ENCODE measurements at places on chromosomes 5 and 9.
A peak's percentile ranks its signal among the peaks of the same experiment; 100 is the strongest.

DNA sequence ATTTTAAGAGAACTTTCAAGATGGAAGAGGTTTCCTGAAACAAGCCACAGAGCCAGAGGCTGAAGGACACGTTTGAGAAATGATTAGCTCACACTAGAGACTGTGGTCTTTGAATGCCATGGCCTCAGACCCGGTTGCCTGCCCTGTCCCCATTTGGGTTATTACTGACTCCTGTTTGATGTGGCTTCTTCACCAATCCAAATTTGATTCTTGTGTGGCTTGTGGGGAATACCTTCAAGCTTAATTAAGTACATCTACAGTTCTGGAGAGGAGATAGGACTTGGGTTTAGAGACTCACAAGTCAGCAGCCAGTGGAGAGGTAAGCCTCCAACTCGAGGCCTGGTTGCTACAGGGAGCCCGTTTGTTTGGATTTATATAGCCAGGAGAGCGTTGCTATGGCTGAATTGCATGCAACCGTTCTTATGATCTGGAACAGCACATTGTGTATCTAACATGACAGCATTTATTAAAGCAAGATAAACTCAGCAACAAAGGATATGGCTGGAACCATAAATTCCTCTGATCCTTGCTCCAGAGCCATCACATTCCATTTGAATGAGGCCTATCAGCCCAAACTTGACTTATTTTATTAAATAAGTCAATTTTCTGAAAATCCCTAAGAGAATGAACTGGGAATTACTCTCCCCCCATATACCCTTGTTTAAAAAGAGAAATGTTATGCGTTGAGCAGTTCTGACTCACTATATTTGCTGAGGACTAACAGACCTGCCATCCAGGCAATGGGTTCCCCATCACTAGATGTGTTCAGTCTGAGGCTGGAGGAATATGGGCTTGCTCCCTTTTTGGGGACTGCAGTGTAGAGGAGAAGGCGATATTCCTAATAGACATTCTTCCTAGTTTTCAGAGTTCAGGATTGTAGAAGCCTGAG lies 88.4 kb upstream of the TNFSF8 start:
- peak; percentile 69 for DNase-seq

DNA sequence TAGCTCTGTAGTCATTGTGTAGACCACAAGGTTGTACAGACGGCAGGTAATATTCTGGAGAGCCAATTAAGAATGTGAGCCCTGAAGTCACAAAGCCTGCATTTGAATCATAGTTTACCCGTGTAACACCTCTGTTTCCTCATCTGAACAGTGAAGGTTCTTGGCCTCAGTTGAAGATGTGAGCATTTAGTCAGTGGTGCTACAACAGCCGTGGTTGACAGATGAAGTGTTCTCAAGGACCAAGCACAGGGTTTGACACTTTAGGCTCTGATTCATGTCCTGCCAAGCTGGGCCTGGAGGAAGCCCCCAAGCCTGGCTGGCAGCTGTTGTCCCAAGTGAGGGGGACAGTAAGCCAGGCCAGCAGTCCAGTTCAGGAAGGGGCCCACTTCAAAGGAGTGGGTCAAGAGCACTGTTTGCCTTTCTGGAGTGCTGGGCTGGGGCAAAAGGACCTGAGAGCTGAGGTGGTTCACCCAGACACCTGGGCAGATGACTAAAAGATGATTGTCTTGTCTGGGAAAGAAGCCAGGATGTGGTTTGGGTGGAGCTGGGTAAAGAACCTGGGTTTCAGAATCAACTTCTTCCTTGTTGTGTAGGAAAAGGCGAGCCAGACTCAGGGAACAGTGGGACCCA lies 20.7 kb downstream of the FAXDC2 start:
- DNase-seq = peak; percentile 57

DNA sequence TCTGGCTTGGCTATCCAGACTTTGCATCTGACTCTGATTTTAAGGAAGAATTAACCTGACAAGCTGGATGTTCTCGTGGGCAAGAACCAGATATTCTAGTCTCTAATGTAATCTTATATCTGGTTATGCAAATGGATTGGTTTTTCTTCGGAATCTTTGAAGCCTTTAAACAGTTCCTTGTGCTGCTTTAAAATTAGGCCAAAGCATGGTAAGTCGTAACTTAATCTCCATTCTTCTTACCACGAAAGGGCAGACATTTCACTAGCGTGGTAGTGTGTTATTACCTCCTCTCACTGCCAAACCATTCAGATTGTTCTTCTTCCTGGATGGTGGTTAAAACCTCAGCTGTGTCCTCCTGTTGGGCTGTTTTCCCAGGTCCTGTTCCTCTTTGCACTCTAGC lies 34.1 kb upstream of the TTC23L start:
- no peak for DNase-seq

- DNase-seq = no peak
These were observed 125.8 kb upstream of the SLC12A2 start for GRCh38 chr5:127957701-127958239.

DNA sequence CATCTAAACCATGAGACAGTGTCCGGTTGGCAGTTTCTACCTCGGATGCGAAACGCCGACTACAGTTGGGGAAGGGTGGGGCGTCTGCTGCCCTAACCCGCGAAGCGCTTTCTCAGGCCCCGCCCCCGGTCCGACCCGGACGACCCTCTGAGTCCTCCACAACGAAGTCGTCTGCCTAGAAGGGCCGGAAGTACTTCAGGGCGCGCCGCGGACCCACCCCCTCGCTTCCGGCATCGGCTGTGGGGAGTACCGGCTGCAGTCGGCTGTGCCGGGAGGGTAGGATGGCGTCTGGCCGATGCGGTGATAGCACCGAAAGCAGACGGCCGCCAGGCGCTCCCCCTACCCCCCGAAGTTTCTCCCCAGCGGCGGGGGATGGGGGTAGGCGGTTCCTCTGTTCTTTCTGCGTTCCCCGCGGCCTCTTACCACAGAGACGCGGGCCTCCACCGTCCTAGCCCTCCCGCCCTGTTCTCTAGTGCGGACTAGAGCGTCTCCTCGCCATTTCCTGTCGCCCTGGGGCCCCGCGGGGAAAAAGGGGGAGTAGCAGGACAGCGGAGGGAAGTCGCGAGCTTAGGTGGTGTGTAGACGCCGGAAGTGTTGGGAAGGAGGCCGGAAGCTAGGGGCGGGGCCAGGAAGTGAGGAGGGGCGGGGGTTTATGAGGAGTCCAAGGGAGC lies at the start of gene TRIM41:
TSS of gene TRIM41 (plus strand) at position 224 of the 671 bp plus-strand sequence. CDS start 719 bp downstream, outside the sequence.
- peak; percentile 99 for DNase-seq

DNA sequence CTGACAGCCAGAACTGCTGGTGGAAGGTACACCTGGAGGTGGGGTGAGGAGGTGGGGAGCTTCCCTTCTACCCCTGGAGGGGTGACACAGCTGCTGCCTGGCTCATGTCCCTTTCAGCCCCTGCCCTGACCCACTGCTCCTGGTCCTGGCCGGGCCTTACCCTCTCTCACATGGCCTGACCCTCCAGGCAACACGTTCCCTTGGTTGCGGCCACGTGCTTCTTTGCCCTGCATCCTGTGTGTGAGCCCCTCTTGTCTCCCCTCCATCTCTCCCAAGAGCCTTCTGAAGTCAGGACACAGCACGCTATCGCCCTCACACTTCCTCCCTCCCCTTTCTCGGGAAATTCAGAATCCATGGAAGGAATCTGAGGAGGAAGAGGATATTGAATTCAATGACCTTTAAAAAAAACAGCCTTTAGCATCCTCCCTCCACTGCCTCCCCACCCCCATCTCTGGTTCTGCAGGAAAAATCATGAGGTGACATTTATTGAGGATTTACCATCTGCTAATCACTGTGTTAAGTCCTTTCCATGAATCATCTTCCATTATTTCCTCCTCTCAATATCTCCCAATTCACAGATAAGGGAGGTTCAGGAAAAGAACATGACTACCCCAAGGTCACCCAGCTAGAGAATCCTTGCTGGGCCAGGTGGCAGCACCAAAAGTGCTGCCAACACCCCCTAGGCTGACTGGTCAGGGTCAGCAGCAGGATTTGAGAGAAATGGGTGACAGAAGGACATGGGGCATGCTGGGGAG lies 8.3 kb downstream of the AQP3 start:
- DNase-seq = no peak

- DNase-seq = peak; percentile 7
These were observed 459.6 kb downstream of the PRELID2 start for GRCh38 chr5:145375521-145375920.

DNA sequence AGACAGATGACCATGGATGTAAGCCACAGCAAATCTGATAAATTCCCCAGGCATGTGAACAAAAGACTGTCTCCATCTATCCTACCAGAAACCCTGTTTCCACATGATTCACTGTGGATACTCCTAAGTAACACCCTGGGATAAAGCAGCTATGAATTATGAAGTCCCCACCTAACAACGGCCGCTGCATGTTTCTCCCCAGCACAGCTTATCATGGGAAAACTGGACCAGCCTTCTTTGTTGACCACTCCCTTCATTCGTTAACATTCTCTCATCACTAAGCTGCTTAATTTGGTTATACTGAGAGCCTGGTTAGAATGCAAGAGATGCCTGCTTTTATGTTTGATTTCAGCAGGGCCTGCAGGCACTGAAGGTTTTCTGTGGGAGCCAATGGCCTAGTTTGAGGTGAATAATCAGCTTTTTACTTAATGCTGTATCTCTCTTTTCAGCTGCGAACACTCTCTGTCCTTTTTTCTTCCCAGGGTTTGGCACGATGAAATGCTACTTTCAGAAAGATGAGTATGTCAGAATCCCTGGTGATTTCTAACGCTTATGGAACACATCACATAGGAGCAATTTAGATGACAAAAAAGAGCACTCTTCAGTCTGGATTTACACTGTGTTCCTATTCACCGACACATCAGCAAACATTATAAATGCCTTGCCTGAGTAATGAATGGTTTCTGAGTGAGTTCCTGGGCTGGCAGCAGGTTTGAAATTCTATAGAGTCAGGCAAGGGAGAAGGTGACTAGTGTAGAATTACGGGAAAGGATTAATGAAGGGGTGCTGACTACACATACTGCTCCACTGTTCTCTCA lies 318.4 kb upstream of the ZNF608 start:
- DNase-seq = no peak

- no peak for DNase-seq
These were observed 201.7 kb downstream of the PAPPA start for GRCh38 chr9:116355153-116355921.

GRCh38 chr5:7117961-7118360 lies 278.0 kb upstream of the ADCY2 start:
- DNase-seq = no peak

DNA sequence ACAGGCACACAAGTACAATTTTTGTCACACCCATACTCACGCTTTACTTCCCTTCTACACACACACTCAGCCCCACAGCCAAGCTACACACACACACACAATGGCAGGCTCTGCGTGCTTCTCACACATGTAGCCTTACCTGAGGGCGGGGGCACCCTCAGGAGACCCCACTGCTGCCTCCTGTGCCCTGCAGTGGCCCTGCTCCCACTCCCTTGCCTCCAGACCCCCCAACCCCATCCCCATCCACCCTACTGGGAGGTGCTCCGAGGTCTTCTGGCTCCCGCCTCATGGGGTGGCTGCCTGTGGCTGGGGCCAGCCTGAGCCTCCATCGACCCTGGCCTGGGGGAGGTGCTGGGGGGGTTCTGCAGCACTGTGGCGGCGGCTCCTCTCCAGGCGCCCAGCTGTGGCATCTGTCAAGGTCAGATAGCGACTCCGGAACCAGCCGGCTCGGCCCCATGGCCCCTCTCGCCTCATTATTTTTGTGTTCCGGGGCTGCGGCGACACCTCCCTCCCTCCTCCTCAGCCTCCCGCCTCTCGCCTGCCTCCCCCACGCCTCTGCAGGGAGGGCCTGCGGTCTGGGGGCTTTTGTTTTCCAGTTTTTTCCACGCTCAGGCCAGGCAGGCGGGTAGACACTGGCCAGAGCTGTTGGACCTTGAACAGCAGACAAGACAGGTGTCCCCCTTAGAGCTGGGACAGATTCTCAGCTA lies 21.7 kb downstream of the CXXC5 start:
- DNase-seq = no peak

DNA sequence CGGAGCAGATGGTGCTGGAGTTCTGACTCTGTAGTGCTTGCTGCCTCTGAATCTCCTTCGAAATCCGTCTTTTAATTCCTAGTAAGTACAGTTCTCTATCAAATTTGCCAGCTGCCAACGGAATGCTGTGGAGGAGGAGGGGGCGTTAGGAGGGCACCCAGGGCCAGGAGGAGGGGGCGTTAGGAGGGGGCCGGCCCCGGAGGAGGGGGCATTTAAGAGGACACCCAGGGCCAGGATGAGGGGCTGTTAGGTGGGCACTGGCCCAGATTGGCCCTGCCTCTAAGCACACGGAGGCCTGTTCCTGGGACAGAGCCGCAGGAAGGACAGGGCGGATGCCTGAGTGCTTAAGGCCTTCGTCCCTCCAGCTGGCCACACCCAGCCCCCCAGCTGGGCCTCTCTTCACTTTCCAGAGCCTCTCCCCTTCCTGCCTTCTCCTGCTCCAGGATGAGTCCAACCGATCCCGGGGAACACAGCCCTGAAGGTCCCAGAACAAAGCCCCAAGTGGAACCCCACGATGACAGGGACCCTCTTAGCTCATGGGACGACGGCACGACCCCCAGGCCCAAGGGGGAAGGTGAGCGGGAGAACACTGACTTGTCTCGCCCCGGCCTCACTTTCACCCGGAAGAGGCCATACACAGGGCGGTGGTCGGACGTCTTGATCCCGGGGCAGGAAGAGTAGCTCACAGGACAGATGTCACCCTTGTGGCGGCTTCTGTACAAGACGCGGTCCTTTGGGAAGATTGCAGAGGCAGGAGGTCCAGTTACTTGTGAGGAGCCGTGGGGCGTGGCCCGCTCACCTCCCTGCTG lies 9.8 kb downstream of the INPP5E start:
- DNase-seq = no peak

- DNase-seq = peak; percentile 50
These were observed 37.2 kb upstream of the COL15A1 start for GRCh38 chr9:98906273-98907040.

DNA sequence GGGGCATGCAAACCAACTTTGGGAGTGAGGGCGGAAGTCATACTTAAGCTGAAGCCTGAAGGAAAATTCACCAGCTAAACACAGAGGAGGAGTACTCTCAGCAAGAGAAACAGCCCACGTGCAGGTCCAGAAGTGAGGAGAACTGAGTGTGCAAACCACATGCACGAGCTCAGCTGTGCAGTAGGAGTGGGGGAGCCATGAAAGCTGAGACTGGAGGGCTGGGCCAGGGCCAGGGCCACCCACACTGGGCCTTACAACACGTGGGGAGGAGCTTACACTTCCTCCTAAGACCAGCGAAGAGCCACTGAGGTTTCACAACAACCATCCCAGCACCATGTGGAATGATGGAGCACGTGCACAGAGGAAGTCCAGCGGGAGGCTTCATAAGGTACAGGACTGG lies 9.3 kb upstream of the WWC1 start:
- DNase-seq = peak; percentile 82

DNA sequence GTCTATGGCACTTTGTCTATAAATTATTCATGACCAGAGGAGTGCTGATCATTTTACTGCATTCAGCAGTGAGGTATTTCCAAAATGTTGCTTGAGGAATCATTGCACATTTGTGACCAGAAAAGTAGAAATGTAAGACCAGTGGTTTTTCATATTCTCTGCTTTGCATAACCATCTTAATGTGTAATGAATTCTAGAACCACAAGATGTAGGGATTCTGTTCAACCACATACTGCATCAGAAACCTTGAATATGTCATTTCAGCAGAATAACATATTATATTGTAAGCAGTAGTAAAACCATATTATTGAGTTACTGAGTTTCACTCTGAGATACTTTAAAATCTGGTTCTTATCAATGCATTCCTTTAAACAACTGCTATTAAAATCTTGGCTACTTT lies 1243.4 kb downstream of the MAT2B start:
- DNase-seq = no peak

Data from fibroblast of mammary gland (primary cell).